Foreskin keratinocyte (primary cell): ENCODE measurements at places on chromosomes 2 and 18.

DNA sequence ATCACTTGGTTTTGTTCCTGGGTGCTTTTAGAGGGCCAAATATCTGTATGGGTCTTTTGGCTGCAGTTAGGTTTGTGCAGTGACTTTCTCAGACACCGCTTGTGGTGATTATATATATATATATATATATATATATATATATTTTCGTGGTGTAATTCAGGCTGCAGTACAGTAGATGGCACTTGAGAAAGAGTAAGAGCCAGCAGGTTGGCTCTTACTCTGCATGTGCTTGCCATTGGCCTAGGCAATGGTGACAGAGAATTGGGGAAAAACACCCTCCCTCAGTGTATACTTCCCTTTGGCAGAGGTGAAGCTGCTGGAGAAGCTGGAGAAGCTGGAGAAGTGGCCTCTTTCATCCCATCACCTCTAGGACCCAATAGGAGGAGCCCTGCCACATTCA, 22.2 kb upstream of the MYL1 start:
- no peak for DNase-seq

DNA sequence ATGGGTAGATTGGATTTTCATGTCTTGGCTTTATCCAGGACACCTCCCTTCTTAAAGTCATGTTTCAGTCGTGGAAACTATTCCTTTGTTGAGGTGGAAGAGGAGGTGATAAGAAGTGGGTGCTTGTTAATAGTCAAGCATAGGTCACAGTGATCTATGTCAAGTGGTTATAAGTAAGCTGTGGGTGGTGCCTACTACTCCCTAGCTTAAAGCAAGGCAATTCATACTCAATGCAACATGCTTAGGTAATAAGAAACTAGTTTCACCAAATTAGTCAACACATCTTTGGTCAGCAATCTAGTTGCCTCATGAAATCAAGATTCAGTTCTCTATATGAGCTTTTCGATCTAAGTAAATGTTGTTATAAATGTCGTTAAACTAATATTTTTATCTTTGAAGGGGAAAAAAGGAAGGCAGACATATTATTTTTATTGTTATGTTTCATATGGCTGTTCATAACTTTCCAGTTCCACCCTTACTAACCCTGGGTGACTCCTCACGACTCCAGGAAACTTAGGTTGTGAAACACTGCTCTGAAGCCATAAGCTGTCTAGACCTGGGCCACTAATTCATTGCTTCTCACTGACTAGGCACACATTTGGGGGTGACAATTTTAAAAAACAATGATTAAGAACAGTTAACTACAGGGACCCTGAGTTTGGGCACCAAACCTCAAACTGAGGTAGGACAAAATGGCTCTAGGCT, 5.8 kb upstream of the ABCB11 start:
- DNase-seq = no peak

DNA sequence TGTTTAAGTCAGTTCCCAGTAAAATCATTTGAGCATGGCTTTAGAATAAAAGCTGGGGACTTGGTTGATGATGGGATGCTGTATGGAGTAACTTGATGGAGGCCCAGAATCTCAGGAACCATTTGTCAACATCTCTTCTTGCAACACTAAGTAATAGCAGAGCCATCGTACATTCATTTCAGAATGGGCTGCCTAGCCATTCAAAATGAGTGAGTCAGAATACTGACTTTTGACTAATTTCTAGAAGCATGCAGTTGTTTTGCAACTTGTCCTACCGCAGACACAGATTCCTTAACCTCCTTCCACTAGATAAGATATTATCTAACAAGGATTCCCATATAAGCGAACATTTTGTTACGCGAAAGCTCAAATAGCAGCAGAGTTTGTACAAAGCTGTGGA, 229.5 kb downstream of the CNTNAP5 start:
- no peak for DNase-seq

GRCh38 chr18:23981369-23981980, 33.1 kb upstream of the TTC39C start:
- DNase-seq = no peak

GRCh38 chr18:59848002-59848401, 51.8 kb upstream of the PMAIP1 start:
- no peak for DNase-seq

- DNase-seq = no peak
Measured at GRCh38 chr2:216634370-216635148, 1.3 kb downstream of the IGFBP2 start.

GRCh38 chr2:28399289-28399688, 6.6 kb downstream of the FOSL2 start:
- DNase-seq = no peak
